ENCODE measurements at places on chromosomes 5 and 9. TPM values are rescaled to one million over a fixed set of nuclear protein-coding genes. Genes with fewer than 3 reads are reported as not detected.

GRCh38 chr5:57845025-57845424 is 362.4 kb upstream of the ACTBL2 start:
- H3K4me1 ChIP-seq, result no peaks in the 10 kb centered on the region
- no peak overlapping the region for H3K4me3 ChIP-seq
- H3K27ac ChIP-seq, result no peak overlapping the region
- no peaks in the 10 kb centered on the region for H3K36me3 ChIP-seq

- H3K4me3 ChIP-seq, result no peak overlapping the region
- no peak overlapping the region for H3K27ac ChIP-seq
- H3K4me1 ChIP-seq, result no peaks in the 10 kb centered on the region
- no peaks in the 10 kb centered on the region for H3K27me3 ChIP-seq
- no peak for DNase-seq
These were observed 172.0 kb downstream of the MELK start for GRCh38 chr9:36744678-36745077.

GRCh38 chr5:94793113-94793815 is 174.8 kb downstream of the SLF1 start:
- H3K27me3 ChIP-seq, result no peaks in the 10 kb centered on the region
- no peak overlapping the region for H3K27ac ChIP-seq
- no peak overlapping the region for H3K4me3 ChIP-seq

- no peaks in the 10 kb centered on the region for H3K36me3 ChIP-seq
- no peaks in the 10 kb centered on the region for H3K4me1 ChIP-seq
- no peaks in the 10 kb centered on the region for H3K27me3 ChIP-seq
These were observed 90.2 kb upstream of the SH3PXD2B start for GRCh38 chr5:172544371-172545095.

GRCh38 chr9:86185872-86186271 is 73.6 kb downstream of the C9orf153 start:
- H3K27ac ChIP-seq, result no peak overlapping the region
- H3K4me1 ChIP-seq, result no peaks in the 10 kb centered on the region
- DNase-seq, result no peak
- no peaks in the 10 kb centered on the region for H3K36me3 ChIP-seq
- H3K4me3 ChIP-seq, result no peak overlapping the region
- H3K27me3 ChIP-seq, result no peaks in the 10 kb centered on the region

SEC61B gene
- total RNA-seq, result 36.6 TPM
